ENCODE measurements at places on chromosomes 1 and 21.

GRCh38 chr21:34198231-34199120 lies 125.1 kb downstream of the MRPS6 start:
- no peak for DNase-seq

DNA sequence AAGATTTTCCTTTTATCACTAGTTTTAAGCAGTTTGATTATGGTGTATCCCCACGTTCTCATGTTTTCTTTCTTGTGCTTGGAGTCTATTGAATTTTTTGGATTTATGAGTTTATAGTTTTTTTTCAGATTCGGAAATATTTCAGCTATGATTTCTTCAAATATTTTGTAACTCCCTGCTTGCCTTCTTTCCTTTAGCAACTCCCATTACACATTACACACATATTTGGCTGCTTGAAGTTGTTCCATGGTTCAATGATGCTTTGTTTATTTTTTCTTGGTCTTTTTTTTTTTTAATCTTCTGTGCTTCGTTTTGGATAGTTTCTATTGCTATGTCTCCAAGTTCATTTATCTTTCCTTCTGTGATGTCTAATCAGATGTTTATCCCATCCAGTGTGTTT lies 48.5 kb upstream of the WARS2 start:
- no peak for DNase-seq

DNA sequence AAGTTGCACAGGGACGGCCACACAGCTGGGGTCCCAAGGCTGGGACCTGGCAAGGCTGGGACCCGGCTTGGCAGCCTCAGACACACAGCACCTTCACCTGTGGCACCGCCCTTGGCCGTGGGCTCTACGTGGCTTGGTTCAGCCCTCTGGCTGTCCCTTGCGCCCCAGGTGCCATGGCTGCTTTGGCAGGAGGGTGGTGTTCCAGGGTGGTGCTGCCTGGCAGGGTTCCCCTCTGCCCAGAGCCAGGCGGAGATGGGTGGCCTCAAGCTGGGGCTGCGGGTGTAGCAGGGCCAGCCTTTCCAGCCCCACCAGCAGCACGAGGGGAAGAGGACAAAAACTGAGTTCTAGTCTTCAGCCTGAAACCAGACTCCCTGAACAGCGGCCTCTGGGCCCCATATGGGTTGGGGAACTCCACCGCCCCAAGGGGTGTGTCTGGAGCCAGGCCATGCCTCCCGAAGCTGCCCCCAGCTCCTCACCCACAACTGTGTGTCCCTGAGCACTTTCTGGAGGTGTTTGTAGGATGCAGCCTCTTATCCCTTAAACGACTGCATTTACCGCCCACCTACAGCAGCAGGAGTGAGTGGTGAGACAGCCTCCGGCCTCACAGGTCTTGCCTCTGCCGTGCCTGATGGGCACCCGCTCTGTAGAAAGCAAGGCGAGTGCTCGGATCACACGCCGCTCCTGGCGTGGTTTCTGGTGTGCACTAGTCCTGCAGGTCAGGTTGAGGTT lies 92.3 kb downstream of the PDE9A start:
- DNase-seq = no peak

DNA sequence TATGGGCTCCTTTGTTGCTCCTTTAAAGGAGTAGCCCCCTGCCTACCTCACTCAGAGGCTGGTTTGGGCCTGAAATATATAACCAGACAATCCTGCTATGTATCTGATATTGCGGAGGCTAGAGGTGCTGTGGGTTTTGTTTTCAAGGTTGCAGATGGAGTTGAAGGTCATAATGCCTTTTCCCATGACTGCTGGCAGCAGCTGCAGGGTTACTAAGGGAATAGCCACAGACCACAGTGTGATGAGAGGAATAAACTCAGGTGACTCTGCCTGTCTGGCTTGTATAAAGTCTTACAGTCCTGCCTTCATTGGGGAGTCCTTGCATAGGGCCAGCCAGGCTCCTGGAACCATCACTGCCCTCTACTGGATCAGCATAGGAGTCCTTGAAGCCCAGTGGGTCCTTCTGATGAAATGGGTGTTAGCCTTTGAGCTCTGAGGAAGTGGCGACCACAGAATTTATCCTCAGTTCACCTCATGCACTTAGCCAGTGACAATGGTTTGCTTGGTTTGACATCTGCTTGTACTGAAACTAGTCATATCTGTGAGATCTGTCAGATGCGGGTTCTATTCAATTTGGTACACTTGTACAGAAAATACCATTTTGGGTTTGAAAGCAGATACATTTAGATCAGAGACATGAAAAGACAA lies 174.4 kb upstream of the HMCN1 start:
- peak; percentile 68 for DNase-seq

- no peak for DNase-seq
Observed at GRCh38 chr1:28518745-28519341, 13.0 kb downstream of the RCC1 start.

DNA sequence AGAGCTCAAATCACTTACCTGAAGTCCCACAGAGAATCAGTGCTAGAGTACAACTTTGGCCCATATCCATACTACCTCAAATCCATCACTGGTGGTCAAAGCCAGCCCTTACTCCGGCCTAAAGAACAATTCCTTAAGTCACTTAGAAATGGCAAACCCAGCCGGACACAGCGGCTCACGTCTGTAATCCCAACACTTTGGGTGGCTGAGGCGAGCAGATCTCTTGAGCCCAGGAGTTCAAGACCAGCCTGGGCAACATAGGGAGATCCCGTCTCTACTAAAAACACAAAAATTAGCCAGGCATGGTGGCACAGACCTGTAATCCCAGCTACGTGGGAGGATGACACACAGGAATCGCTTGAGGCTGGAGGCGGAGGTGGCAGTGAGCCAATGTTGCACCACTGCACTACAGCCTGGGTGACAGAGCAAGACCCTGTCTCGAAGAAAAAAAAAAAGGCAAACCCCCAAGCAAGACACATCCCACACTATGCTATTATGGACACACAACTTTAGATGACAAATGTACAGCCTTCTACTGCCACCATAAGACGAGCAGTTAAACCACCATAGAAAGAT lies 24.0 kb downstream of the NPHP4 start:
- no peak for DNase-seq

DNA sequence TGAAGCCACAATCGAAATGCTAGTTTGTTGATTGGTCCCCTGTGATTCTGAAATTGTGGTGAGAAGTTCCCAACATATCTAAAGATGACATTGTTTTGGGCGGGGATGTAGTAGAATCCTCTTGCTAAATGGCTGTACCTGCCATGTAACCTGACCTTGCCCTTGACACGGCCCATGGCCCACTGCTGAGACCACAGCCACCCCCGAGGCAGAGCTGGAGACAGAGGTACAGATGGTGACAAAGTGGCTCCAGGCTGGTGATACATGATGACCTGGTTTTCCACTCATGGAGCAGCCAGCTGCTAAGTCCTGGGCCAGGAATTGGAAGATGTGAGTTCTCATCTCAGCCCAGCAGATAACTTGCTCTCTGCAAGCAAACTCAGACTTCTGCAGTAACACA lies 226.5 kb downstream of the FOXD2 start:
- no peak for DNase-seq

- DNase-seq = no peak
Observed at GRCh38 chr1:173530795-173531693, 53.9 kb downstream of the PRDX6 start.

- DNase-seq = peak; percentile 51
Observed at GRCh38 chr1:6601923-6602668, 573 bp downstream of the KLHL21 start.

DNA sequence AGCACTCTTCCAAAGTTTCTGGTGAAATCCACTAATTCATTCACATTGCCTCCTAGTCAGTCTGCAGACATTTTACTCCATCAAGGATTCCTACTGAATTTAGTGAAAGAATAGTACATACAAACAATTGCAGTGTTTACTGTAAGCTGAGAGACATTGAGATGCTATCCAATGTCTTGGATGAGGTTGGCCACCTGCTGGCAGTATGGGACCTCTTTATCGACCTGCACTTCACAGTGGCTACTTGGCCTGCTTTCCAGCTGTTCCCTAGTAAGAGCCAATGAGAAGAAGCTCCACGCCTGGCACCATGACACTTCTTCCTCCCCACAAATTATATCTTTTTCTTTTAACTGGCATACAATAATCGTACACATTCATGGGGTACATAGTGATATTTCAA lies 51.5 kb upstream of the LRIF1 start:
- no peak for DNase-seq

DNA sequence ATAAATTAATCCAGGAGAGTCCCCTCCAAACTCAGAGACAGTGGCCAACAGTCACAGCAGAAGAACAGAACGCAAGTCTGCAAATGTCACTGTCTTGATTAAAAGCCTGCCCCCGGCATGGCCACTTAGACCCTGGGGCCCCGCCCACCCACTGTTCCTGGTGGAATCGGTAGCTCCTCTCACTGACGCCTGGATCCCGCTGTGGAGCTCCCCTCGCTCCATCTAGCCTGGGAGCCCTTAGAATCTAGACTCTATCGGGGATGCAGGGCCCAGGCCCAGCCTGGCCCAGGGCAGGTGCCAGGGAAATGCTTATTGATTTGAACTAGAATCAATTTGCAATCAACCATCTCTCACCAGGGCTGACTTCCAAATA lies 21.4 kb upstream of the PLEKHG5 start:
- no peak for DNase-seq

DNA sequence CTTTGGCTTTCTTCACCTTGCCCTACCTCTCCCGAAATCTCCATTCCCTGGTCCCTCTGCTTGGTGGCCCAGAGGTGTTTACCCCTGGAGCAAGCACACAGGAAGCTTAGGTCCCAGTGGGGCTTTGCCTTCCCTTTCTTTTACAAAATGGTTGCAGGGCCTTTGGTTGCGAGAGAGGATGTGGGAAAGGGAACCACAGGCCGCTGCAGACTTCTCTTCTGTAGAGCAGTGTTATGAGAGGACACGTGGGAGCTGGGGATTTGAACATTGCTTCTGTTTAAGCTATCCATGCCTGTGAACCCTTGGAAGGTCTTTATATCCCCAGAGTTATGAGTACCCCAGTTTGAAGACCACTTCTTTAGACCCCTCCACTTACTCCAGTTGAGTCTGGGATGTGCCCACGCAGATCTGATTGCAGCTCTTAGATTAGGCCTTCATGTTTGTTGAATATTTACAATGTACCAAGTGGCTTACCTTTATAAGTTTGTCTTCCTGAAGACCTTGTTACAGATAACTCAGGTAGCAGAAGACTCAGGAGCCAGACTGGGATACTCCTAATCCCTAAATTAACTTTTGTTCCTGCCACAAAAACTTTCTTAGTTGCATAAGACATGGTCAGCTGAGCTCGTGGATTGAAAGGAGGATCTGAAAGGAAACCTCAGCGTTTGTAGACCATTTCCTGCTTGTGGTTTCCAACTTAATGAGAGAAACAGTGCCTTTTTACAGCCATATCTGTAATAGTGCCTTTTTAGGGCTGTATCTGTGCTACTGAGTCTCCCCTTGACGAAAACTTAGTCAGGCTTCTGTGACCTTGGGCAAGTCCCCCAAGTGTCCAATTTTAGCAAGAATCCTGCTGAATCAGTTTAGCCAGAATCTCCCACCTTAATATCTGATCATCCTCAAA lies 21.9 kb upstream of the IVNS1ABP start:
- peak; percentile 44 for DNase-seq

- peak; percentile 81 for DNase-seq
Observed at GRCh38 chr1:214864896-214865688, 217.4 kb upstream of the KCNK2 start.

DNA sequence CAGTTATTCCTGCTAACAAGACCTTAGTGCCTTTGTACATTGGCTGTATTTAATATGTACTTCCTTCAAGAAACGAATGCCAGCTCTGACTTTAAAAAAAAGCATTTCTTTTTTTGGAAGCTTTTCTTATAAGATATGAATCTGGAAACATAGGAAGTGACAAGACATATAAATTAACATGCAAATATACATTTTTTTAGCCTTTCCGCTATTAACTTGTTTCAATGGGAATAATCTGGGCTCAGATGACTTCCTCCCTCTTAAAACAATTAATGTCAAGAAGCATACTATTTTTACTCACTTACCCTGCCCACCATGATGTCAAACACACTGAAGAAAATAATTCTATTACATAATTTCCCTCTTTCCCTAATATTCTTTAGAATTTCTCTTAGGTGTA lies 1.4 kb downstream of the DENND1B start:
- DNase-seq = no peak

DNA sequence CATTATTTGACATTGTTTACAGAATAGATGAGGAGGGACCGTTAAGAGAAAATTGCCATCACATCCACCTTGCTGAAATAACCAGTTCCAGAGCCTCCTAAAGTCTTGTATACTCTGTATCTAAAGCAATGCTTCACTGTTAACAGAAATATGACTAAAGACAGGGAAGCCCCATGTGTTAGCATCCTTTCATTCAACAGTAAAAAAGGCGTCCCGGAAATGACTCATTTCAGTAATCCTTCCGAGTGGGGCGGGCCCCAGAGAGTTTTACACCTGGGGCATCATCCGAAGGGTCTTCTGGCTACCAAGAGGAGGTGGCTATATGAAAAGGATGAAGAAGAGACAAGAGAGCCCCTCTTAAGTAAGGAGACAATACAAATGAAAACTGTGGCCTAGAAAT lies 227.2 kb downstream of the SLC45A1 start:
- DNase-seq = peak; percentile 28

GRCh38 chr1:16617778-16618580 lies 4.6 kb upstream of the NBPF1 start:
- DNase-seq = no peak

DNA sequence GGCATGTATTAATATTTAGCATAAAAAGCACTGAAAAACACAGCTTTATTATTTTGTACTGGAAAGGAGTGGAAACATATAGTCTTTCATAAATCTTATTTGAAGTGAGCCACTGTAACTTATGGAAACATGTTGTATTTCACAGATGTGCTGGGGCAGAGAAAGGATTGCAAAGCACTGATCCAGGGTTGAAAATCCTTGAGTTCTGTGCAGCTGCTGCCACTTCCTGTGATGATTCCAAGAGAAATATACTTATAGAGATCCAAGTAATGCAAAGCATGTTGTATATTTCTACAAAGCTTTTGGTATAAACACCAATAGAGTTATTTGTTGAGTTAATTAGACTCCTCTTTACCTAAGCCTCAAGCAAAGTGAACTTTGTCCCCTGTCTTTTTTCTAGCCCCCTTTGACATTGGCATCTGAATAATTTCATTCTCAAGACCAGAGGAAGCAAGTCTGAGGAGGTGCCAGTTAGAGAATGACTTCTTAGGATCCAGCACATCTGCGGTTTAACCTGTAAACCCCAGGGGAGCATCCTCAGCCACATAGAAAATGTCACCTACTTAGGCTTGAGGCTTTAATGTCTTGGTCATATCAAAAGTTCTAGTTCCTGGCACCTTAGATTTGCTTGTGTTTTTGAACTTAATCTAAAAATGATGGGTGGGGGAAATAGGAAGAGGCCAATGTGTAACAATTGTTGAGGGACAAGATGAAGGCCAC lies 173.3 kb downstream of the FASLG start:
- DNase-seq = no peak

DNA sequence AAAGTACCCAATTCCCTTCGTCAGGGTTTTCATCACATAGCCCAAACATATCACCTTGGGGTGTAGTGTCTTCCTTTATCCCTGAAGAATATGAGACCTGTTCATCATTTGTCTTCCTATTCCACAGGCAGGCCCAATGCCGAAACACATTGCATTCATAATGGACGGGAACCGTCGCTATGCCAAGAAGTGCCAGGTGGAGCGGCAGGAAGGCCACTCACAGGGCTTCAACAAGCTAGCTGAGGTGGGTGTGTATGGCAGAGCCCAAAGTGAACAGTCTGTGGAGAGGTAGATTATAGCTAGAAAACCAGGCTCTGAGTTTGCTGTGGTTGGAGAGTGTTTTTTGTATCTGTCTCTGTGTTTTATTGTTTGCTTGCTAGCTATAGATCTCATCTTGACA lies 5.9 kb downstream of the DHDDS start:
- DNase-seq = no peak

All from amniotic epithelial cell (primary cell).